ENCODE measurements at places on chromosomes 7 and 10.

- DNase-seq: peak; percentile 76
These were observed at the start of gene NT5C3A for GRCh38 chr7:33062023-33062781. TSS of gene NT5C3A (minus strand) at chr7:33062776. CDS start at chr7:33062705, 71 bp downstream.

DNA sequence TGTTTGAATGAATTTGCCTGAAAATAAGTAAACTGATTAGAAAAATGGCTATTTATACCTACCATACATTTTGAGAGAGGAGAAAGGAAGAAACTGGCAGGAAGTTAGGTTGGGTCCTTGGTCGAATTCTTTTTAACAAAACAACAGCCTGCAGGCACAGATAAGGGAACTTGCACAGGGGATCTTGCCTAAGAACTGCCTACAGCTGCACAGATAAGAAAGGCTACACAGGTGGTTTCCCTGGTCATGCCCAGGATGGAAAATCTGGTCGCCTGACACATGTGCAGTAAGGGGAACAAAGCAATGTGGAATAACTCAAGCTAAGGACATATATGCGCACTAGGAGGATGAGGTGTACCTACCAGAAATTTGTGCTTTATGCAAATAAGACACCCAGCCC is 732.1 kb upstream of the POT1 start:
- DNase-seq: no peak

GRCh38 chr7:51680594-51681399 is 364.2 kb upstream of the COBL start:
- DNase-seq: no peak

GRCh38 chr7:17293481-17293880 is 5.0 kb upstream of the AHR start:
- no peak for DNase-seq

DNA sequence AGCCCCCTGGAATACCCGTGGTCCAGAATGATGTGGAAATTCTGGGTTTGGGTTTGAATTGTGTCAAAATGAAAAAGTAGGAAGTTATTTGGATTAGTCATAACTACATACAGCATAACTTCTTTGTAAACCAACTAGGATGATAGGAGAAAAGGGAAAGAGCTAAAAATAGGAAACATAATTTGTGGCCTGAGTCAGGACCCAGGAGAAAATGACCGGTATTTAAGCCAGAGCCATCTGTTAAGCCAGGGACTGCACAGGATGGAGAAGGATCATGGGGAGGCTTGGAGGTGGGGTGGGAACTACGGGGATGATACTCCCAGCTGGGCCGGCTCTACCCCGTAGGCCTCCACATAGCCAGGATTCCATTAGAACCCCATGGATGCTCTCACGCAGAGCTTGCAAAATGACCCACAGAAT is 98.6 kb downstream of the MYOF start:
- DNase-seq: no peak

DNA sequence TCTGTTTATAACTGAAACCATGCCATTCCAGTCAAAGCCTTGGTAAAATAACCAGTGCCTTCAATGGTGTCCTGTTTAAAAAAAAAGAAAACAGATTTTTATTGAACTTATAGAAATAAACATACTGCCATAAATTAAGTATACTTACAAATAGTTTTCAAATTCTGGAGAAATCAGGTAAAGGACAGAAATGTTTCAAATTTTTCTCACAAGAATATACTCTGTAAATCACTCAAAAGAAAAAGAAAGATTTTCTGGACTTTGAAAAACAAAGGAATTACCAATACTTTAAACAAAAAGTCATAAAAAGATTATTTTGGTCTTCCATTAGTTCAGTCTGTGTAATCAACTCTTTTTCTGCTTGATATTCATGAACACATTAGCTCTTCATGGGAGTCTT is 23.9 kb downstream of the MRPL32 start:
- no peak for DNase-seq

DNA sequence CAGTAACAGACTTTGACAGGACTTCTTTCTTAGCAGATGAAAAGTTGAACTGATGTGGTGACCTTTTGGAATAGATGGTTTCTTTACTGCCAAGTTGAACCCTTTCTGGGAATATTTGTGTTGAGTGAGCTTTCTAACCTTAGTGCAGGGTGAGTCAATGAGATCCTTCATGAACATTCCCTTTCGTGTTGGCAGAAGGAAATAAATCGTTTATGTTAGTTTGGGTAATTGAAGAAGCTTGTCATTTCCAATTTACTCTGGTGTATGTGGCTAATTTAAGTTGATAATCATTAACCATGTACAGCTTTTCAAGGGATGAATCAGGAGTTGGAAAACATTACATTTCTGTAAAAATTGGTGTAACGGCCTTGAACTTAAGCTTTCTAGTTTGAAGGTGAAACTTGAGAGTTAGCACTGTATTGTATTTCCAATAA is 43.4 kb downstream of the PTTG1IP2 start:
- no peak for DNase-seq

DNA sequence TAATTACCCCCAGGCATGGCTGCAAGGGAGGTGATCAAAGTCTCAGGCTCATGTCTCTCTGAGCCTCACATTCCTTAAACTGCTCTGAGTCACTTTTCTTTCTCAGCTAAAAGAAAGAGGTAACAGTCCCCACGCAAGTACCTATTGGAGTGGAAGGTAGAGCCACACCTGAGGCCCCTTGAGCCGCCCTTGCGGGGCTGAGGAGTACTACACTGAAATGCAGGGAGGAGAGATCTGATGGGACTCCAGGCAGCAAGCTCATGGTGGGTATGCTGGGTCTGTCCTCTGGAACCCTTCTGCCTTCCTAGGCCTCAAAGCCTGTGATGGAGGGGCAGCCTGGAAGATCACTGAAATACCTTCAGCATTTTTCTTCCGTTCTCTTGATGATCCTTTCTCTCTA is 960.0 kb downstream of the DNAJB9 start:
- no peak for DNase-seq

- DNase-seq: no peak
These were observed 71.3 kb downstream of the CUL1 start for GRCh38 chr7:148770004-148770403.

DNA sequence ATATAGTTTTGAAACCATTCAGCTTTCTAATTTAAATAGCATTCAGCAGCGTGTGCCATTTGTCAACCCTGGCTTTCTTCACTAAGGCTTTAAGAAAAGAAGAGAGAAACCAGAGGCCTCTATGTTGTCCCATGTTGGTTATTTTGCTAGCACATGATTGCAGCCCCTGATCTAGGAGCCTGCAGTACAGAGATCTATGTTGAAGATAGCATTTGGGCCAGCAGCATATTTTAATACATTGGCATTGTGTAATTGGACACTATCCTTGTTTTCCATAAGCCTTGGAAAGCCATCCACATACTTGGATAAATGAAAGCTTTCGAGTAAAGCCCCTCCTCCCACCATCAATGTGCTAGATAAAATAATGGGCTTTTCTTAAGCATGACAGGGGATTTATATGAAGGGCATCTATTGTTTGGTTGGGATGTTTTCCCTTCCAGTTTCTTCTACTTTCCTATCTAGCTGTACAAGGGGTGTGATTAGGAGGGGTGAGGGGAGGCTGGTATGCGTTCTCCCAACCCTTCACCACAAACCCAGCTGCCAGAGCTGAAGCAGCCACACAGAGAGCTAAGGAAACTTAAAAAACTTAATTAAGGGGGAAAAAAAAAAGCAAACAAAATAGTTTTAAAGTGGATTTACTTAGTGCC is 23.1 kb upstream of the SDHAF3 start:
- DNase-seq: no peak

- DNase-seq: no peak
These were observed 359.0 kb upstream of the ANKRD30A start for GRCh38 chr10:36766415-36766810.

DNA sequence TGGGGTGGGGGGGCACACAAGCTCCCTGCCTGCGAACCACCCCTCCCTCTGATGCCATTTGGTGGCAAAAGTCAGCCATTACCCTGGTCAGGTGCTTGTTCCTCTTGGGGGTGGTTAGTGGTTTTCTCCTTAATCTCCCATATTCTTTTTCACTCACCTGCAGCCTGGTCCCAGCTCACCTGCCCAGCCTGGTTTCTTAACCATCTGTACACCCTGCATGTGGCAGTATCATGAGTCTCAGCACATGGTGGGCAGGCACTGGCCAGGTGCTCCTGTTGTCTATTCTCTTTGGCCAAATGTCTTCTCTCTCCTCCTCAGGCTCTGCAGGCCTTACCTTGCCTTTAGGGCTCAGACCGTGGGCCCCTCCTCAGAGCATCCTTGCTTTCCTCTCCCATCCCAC is 30.5 kb downstream of the OGDH start:
- no peak for DNase-seq

DNA sequence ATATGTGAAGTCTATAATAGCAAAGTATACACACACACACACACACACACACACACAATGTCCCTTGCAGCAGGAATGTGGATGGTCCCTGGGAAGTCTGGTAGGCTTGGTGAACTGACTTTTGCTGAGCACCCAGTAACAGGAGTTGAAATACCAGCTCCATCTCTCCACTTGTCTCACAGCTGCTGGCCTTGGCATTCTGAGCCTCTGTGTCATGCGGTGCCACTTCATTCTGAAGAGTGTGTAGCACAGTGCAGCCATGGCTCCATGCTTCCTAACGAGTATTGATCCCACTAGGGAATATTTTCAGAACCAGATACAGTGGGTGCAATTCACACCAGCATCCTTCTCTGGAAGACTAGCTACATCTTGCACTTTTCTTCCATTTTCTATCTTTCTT is 192.4 kb downstream of the ADARB2 start:
- DNase-seq: no peak

DNA sequence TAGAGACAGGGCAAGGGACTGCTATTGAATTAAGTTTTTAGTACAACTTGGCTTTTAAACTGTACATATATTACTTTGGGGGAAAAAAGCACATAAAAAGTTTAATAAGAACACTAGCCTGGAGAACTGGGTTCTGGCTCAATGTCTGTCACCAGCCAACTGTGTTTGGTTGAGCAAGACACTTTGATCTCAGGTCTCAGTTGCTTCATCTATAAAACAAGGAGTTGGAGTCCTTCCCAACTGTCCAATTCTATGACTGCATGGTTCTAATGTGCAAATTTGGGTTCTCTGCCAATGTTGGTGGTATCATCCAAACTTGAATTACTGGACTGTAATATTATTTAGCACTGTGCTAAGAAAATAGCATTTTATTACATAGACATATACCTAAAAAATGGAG is 50.3 kb downstream of the ATXN7L1 start:
- no peak for DNase-seq

- no peak for DNase-seq
These were observed 326.2 kb upstream of the KAT6B start for GRCh38 chr10:74500026-74500704.

- DNase-seq: no peak
These were observed 260.6 kb downstream of the POU6F2 start for GRCh38 chr7:39238234-39238869.

- DNase-seq: peak; percentile 59
These were observed 18.6 kb downstream of the FOXK1 start for GRCh38 chr7:4700577-4701235.

GRCh38 chr10:49611816-49612512 is 1.9 kb downstream of the SLC18A3 start:
- peak; percentile 50 for DNase-seq

Measured in ecto neural progenitor cell (in vitro differentiated cells).